Cortex of kidney (tissue), 1 donor: ENCODE measurements at places on chromosomes 13 and 19.

DNA sequence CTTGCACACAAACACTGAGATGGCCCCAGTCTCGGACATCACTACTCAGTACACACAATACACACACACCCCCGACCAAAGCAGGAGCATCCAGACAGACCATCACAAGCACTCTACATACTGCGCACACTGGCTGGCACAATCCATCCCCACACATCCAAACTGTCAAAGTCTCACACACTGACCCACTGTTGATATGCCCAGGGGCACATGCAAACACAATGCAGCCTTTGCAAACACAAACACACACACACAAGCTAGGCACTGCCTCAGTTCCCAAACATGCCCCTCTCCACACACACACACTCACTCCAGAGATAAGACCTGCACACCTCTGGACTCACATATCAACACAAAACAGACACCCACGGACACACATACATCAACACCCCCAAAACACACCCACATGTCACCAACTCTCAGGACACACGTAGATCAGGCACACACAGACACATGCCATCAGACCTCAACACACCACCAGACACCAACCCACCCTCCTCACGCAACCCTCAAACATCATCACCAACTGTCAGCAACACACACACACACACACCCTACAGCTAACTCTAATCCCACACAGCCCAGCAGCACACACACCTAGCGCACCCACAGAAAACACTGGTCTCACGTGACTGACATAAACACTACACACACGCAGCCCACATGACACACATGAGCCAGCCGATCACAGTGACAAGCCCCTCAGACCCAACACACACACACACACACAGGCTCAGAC is 1.9 kb downstream of the BBC3 start:
- DNase-seq = no peak

- DNase-seq = no peak
Observed at GRCh38 chr19:6070720-6071485, 39.4 kb downstream of the RFX2 start.

DNA sequence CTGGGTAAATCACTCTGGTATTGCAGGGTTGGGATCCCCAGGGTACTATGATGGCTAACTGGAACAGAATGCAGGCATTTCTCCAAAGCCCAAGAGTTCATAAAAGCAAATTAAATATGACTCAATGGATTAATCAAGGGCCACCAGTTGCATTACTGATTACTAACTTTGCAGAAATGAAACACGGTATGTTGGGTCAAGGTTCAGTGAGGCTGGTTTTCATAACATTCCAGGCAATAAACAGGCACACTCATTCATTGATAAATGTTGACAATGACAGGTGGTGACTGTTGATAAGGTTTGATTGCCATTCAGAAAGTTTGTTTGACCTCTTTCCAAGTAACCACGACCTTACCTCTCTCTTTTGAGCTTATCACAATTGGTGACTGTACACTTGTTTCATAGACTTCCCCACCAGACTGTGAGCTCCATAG is 506 bp upstream of the AP1M1 start:
- no peak for DNase-seq

GRCh38 chr19:49862391-49863253 is 4.8 kb downstream of the PNKP start:
- no peak for DNase-seq

DNA sequence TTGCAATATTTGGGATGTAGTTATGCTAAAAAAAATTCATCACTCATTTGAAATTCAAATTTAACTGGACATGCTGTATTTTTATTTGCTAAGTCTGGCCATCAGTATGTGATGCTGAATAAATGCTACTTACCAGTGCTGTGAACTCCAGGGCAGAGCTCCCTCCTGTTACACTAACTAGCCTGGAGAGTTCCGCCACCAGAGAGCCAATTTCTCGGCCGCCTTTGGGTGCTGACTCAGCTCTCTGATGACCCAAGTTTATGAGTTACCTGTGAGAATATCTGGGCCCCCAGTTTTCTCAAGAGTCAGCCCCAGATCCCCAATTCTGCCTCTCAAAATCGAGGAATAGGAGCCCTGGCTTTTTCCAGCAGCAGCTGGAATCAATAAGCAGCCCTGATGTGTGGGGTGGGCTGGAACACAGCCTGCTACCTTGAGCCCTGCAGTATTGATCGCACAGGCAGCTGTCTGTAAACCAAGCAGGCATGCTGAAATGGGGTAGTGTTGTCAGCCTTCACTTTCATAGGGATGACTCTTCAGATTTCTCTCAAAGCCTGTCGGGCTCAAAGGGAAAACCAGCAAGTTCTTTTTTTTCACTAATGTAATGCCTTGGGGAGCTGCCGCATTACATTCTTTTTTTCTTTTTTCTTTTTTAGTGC is 113.7 kb downstream of the DNAJC15 start:
- DNase-seq = no peak

DNA sequence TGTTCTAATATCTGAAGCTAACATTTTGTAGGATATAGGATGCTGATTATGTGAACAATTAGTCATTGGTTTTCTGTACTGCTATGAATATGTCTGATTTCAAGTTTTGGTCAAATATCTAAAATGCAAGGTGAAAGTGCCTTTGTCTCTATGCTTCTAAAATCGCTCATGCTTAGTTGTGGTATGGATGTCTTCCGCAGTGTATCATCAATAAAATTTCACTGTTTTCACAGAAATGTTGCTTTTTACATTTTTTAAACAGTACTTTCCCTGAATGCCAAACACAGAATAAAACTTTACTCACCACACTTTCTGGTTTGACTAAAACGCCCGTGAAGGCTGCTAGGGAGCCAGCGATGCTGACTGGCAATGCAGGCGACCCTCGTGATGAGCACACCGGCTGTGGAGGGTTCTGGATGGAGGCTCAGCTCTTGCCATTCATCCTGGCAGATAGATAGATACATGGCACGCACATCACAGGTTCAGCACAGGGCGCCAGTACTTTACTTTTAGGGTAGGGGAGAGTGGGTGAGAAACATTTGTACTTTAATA is 40.1 kb downstream of the SLC7A9 start:
- no peak for DNase-seq

- no peak for DNase-seq
Observed at GRCh38 chr13:110062777-110063442, 244.0 kb downstream of the COL4A1 start.

DNA sequence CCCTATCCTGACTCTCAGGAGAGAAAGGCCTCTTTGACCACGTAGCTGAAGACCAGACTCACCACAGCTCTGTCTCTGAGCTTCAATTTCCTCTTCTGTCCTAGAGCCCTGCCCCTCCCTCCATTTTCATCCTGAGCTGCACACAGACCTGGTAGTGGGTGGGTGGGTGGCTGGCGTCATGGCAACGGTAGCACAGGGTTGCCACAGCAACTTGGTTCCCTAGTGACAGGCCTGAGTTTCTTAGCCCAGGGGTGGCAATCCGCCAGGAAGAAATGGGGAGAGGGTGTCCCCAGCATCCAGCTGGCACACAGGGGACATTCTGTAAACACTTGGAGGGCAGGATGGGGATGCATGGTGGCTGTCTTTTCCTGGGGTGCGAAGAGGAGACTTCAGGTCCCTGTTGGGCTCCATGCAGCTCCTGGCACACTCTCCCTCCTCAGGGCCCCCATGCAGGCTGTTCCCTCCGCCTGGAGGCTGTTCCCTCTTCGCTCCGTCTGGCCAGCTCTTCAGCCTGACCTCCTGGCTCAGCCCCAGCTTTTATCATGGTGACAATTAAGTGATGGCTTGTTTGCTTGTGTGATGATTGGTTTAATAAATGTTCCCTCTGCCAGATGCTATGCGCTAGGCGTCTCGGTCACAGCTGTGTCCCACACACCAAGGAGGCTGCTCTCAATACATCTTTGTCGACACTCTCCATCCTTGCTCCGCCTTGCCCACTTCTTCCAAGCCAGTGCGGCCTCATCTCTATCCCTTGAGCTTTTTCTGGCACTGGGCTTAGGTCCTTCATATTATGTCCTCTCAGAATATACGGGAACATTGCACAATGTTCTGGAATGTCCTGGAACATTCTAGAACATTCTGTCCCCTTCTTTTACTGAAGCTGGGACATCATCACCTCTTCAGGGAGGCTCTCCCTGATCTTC is 7.4 kb upstream of the KLHL26 start:
- no peak for DNase-seq

GRCh38 chr13:36163809-36164308 is 32.7 kb upstream of the DCLK1 start:
- no peak for DNase-seq

- no peak for DNase-seq
Observed at GRCh38 chr13:66501181-66501580, 729.0 kb downstream of the PCDH9 start.

GRCh38 chr13:95553581-95554385 is 1.3 kb downstream of the CLDN10 start:
- no peak for DNase-seq

DNA sequence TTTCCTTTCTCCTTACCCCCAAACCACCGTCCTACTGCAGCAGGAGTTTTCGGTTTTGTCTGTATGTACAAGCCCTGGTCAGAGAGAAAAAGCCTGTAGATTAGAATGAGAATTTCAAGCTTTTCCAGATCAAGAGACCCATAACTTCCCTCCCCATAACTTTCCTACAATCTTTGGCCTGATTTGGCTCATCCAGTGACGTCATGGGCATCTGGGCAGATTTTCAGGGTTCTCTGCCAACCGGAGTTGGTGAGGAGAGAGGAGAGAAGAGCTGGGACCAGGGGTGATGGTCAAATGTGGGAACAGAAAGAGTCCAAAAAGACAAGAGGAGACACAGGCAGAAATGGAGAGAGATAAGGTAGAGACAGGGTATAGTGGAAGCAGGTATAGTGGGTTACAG is 10.5 kb downstream of the IZUMO2 start:
- no peak for DNase-seq

DNA sequence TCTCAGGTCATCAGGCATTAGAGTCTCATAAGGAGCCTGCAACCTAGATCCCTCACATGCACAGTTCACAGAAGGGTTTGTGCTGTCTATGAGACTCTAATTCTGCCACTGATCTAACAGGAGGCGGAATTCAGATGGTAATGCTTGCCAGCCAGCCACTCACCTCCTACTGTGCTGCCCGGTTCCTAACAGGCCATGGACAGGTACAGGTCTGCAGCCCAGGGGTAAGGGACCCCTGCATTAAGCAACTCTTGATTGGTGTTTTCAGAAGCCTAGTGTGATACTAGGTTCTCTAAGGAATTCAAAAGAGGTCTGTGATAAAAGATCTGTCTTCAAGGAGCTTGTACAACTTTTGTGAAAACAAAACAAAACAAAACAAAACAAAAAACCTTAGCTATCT is 31.1 kb downstream of the CAB39L start:
- no peak for DNase-seq

GRCh38 chr13:30679483-30680330 is 55.6 kb upstream of the ALOX5AP start:
- DNase-seq = no peak

DNA sequence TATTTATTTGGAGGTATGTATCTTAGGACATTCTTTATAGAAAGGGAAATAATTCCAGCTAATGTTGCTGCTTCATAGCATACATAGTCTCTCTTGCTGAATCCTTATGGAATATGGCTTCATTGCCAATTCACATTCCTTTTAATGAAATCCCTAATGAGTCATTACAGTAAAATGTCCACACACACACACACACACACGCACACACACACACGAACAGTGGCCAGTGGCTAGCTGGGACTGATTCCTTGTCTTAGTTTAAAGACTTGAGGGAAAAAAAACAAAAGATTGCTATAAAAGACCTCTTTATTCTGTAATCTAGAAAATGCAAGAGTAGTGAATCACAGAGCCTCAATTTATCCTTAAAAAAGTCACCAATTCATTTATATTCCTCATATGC is 301.6 kb downstream of the SLITRK6 start:
- DNase-seq = no peak

- DNase-seq = no peak
Observed at GRCh38 chr13:104759069-104759468, 1692.9 kb upstream of the SLC10A2 start.

DNA sequence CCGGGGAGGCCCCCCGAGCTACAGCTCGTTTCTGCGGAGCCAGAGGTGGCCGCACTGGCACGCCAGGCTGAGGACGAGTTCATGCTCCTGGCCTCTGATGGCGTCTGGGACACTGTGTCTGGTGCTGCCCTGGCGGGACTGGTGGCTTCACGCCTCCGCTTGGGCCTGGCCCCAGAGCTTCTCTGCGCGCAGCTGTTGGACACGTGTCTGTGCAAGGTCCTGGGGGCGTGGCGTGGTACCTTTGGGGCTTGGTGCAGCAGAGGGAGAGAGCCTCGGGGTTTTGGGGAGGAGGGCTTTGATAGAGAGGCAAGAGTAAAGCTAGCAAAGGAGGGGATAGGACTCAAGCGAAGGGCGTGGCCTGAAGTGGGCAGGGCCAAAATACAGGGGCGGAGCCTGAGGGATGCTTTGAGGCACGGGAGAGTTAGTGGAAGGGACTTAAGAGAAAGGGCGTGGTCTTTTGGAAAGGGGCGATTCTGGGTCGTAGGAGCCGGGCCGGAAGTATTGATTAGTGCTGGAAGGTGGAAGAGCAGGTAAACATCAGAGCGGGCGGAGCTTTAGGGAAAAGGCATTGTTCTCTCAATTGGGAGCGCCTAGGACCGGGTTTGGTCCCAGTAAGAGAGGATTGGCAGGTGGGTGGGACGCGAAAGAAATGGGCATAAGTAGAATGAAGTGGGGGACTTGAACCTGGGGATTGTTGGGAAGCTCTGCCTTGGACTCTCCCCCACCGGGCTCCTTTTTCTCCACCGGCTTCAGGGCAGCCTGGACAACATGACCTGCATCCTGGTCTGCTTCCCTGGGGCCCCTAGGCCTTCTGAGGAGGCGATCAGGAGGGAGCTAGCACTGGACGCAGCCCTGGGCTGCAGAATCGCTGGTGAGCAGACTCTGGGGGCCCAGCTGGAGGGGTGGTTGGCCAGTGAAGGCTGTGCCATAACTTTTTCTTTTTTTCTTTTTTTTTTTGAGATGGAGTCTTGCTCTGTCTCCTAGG is 1.2 kb downstream of the PPM1N start:
- DNase-seq = no peak

GRCh38 chr13:108155185-108156106 is 59.9 kb downstream of the LIG4 start:
- no peak for DNase-seq

DNA sequence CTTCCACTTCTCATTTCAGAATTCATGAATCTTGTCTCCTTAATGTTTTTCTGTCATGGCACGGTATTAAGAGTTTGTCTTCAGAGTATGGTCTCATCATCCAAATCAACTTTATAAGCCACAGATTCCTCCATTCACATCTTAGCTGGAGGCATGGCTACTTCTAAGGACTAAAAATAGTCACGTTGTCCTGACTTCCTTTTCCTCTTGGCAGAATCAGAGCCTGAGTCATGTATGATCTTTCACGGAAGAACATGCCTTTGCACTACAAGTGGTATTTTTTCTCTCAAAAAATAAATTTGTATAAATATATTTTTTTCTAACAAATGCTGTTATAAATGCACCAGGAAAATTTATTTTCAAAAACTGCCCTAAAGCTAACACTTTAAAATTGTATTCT is 71.4 kb downstream of the ALOX5AP start:
- no peak for DNase-seq

- no peak for DNase-seq
Observed at GRCh38 chr13:41827507-41828213, 133.2 kb downstream of the VWA8 start.

DNA sequence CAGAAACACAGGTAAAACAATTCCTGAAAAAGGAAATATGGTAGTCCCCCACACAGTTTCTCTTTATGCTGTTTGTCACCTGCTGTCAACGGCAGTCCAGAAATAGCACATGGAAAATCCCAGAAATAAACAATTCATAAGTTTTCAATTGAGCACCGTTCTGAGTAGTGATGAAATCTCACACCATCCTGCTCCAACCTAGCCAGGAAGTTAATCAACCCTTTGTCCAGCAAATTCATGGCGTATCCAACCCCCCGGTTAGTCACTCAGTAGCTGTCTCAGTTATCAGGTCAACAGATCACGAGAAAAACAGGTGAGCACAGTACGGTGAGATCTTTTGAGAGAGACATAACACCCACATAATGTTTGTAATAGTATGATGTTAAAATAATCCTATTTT is 74.2 kb downstream of the TUBGCP3 start:
- no peak for DNase-seq
